ENCODE measurements at places on chromosomes 4 and X.
A peak's percentile ranks its signal among the peaks of the same experiment; 100 is the strongest.

- no peak for DNase-seq
Measured at GRCh38 chr4:5018096-5018495, 1.2 kb downstream of the CYTL1 start.

DNA sequence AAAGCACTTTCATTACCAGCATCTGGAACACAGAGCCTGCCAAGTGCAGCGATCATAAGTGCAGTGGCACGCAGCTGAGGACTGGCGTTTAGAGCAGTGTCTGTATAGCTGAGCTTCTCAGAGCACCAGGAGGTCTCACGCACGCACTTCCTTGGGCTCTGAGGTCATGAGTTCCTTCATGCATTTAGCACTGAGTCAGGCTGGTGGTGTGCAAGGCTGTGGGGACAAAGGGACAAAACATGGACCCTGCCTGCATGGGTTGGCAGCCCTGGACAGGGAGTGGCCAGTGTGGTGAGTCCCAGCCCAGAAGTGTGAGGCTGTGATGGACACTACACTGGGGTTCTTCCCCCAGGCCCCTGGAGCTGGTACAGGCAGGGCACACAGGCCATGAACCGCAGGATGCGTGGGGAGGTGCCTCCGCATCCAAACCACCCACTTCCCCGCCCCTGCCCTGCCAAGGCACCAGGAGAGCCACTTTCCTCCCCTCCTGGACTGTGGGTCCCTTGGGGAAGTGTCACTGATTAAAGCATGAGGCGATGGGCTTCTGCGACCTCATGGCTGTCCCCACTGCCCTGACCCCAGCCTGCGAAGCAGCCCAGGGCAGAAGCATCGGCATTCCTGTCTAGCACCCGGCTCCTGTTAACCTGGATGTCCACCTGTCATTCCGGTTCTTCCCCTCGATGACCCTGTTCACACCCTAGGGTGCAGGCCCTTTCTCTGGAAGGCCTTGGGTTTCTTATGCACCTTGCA is 37.2 kb upstream of the GPR78 start:
- no peak for DNase-seq

GRCh38 chrX:83278988-83279387 is 229.1 kb upstream of the POU3F4 start:
- no peak for DNase-seq

DNA sequence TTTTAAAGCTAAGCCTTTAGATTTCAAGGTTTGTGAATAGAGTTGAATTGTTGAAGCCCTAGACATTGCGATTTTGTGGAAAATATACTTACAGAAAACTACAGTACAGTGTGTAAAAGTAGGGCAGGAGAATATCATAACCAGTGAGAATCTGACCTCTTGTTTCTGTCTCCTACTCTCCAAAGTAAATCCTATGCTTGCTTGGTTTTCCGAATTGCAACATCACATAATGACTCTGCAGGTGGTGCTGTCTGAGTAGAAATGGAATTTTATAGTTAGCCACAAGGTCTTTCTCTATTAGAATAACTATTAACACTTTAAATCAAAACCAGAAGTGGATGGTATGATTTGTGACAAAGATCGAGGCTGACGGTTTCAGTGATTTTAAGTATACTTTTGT is 505.6 kb downstream of the RAPGEF2 start:
- DNase-seq: no peak

DNA sequence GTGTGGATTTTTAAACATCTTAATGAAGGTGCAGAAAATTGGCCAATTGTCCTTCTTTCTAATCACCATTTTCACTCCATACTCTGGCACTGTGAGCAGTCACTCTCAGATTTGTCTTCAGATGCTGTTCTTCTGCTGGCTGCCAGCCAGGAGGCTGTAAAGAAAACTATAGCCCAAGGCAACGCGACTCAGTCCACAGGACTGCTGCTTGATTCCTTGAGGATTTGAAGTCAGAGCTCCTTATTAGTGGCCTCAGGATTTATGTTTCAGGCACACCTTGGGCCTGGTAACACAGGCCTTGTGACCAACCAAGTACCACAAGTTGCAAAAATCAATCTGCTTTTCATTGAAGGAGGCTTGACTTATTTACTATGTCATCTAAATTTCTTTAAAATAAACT is 342.6 kb downstream of the GPM6A start:
- DNase-seq: no peak

- no peak for DNase-seq
Measured at GRCh38 chr4:142355421-142355930, 490.6 kb downstream of the INPP4B start.

DNA sequence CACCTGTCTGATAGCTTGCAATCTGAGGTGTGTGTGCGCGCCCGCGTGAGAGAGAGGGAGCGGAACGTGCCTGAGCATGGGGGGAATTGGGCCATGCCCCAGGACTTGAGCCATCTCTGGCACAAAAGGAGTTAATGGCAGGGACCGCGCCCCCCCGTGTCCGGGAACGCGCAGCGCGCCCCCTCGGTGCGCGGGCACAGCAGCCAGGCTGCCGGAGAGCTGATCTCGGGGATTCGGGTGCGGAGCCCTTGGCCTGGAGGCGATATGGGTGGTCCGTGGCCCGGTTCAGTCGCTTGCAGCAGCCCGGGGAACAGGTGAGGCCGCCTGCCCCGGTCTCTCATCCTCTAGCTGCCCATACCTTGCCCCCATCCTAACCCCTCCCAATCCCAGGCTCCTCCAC is at the start of gene NLGN3:
TSS of gene NLGN3 (plus strand) at position 191 of the 400 bp plus-strand sequence. CDS start 2,909 bp downstream, outside the sequence.
- DNase-seq: no peak

- no peak for DNase-seq
Measured at GRCh38 chrX:20521222-20521621, 254.5 kb upstream of the RPS6KA3 start.

- DNase-seq: no peak
Measured at GRCh38 chrX:6446582-6446981, 88.3 kb downstream of the VCX3A start.

- DNase-seq: no peak
Measured at GRCh38 chrX:120477453-120477852, 8.4 kb upstream of the LAMP2 start.

GRCh38 chr4:143178923-143179322 is 5.8 kb upstream of the USP38 start:
- no peak for DNase-seq

DNA sequence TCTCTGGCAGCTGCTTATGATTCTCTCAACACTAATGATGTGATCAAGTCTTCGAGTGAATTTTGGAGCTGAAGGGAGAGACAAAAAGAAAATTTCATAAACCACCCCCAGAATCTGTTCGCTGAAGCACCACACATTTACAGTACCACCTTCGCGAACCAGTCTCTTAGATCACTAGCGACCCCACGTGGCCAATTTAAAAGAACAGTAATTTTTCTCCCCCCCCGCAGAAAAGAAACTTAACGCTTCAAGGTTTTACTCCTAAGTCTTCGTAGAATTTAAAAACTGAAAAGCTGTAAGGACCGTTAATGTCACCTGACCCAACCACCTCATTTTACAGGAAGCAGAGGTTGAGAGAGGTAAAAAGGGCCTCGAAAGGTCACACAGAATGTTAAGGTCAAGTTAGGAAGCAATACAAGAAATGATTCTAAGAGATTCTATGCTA is 187.5 kb downstream of the QDPR start:
- DNase-seq: peak; percentile 42

- no peak for DNase-seq
Measured at GRCh38 chrX:25015486-25016360, at the start of gene ARX. Gene ARX (minus strand): TSS chrX:25015965. CDS start chrX:25015737, 228 bp downstream.

DNA sequence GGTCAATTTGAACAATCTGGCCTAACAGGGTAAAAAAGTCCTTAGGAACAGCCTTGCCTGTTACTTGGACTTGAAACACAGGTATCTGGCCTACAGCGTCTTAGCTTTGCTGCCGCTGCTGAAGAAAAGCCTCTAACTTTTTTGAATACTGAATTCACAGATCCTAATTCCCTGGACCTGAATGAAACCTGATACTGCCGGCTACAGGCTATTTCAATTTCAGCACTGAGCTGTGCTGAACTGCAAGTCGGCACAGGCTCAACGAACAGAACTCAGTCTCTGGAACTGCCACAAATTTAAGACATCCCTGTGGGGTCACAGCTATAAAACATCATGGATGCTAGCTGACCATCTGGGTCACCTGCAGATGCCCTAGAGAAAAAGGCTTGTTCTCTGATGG is 7.2 kb downstream of the NR0B1 start:
- DNase-seq: no peak

GRCh38 chrX:16999275-16999674 is 52.8 kb downstream of the REPS2 start:
- no peak for DNase-seq

DNA sequence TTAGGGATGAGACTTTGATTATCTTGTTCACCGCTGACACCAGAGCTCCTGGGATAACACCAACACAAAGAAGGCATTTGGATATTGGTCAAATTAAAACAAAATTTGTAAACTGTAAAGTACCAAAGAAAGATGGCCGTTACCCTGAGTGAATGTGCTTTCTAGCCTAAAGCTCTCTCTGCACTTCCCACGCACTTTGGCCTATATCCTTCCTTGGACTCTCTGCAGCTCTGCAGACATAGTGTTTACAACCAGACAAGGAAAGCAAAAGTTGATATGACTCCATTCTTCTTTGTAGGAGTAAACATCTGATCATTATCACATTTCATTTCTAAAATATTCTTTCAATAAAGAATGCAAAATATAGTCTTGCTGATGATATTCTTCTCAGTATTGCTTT is 44.8 kb upstream of the PITX2 start:
- no peak for DNase-seq

- no peak for DNase-seq
Measured at GRCh38 chr4:75429208-75429607, 85.0 kb downstream of the RCHY1 start.

- DNase-seq: no peak
Measured at GRCh38 chr4:184957446-184958115, 60.7 kb upstream of the HELT start.

DNA sequence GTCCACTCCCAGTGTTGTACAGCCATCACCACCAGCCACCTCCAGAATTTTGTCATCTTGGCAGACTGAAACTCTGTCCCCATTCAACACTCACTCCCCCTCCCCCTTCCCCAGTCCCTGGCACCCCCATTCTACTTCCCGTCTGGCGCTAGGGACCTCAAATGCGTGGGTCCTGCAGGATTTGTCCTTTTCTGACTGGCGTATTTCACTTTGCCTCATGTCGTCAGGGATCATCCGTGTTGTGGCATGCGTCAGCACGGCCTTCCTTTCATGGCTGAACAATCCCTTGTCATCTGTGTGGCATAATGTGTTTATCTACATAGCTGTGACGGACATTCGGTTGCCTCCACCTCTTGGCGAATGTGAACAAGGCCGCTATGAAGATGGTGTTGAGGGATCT is 5.5 kb downstream of the TADA2B start:
- DNase-seq: no peak

DNA sequence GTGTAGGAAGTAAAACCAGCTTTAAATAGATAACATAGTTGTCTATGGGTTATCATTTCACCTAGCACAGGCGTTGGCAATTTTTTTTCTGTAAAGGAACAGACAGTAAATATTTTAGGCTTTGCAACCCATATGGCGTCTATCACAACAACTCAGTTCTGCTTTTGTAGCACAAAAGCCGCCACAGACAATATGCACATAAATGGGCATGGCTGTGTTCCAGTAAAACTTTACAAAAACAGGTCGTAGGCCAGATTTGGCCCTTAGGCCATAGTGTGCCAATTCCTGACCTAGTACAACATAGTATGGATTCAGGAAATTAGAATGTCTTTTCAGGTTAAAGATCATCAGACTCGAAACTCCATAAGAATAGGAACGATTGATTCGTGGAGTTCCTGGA is 265.3 kb upstream of the GK2 start:
- DNase-seq: no peak

GRCh38 chrX:116292183-116292582 is 121.6 kb downstream of the AGTR2 start:
- DNase-seq: no peak

- DNase-seq: no peak
Measured at GRCh38 chr4:39166669-39167068, 15.7 kb upstream of the WDR19 start.

GRCh38 chrX:138710866-138711341 is 613 bp downstream of the FGF13 start:
- DNase-seq: no peak

GRCh38 chr4:62232814-62233213 is 1032.7 kb downstream of the ADGRL3 start:
- no peak for DNase-seq

- DNase-seq: no peak
Measured at GRCh38 chr4:121255986-121256750, 92.0 kb upstream of the TNIP3 start.

GRCh38 chr4:23348789-23349498 is 540.9 kb downstream of the PPARGC1A start:
- no peak for DNase-seq

GRCh38 chrX:5876984-5877596 is 351.6 kb downstream of the NLGN4X start:
- no peak for DNase-seq

GRCh38 chrX:124862301-124862700 is 457.4 kb upstream of the TEX13C start:
- no peak for DNase-seq
